ENCODE measurements at places on chromosomes 6 and 20.

GRCh38 chr6:5155906-5156305 is 70.8 kb downstream of the PPP1R3G start:
- DNase-seq = no peak

GRCh38 chr20:50367104-50367674 is 143.0 kb upstream of the PTPN1 start:
- no peak for DNase-seq

GRCh38 chr6:18324706-18325042 is 60.3 kb upstream of the DEK start:
- DNase-seq = no peak

- DNase-seq = no peak
These were observed 560 bp downstream of the YTHDF1 start for GRCh38 chr20:63215101-63216040.

GRCh38 chr6:128347123-128347522 is 173.3 kb downstream of the PTPRK start:
- DNase-seq = no peak

- DNase-seq = no peak
These were observed 317.0 kb upstream of the SULF2 start for GRCh38 chr20:48102076-48102787.

- DNase-seq = no peak
These were observed 2.3 kb downstream of the CLPS start for GRCh38 chr6:35794536-35795452.

- DNase-seq = no peak
These were observed 113.3 kb upstream of the SLC2A12 start for GRCh38 chr6:134165561-134166201.

DNA sequence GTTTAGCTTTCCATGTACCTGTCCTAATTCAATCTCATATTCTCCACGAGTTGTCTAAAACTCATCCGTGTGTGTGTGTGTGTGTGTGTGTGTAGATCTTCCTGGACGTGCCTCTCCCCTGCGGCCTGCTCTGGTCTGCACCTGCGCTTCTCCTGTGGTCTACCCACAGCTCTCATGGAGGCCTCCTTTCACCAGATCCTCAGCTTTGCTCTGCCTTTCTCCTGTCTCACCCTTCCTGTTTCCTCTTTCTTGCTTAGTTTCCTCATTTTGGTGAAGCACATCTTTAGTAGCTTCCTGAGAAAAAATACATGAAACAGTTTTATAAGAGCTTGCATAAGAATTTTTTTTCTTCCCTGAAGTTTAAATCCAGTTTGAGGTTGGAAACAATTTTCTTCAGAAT is 18.1 kb downstream of the SLX4IP start:
- DNase-seq = no peak

GRCh38 chr20:10783707-10784553 is 110.1 kb upstream of the JAG1 start:
- no peak for DNase-seq

DNA sequence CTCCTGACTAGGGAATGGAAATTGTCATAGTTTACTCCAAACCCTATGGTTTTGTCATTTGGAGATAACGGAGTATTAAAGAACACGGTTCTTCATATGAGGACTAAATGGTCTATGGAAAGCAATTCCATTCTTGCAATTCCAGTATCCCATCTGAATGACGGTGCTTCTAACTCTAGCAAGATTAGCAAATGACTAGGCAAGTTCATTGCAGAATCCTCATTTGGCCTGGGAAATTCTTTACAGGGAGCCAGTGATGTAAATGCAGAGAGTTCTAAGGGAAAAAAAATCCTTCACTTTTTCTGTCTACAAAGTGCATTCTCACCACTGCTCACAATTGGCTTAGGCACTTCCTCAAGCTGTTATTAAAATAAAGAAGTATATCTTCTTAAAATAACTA is 111.5 kb downstream of the MOXD1 start:
- DNase-seq = no peak

GRCh38 chr20:48839154-48839917 is 11.5 kb upstream of the PREX1 start:
- no peak for DNase-seq

DNA sequence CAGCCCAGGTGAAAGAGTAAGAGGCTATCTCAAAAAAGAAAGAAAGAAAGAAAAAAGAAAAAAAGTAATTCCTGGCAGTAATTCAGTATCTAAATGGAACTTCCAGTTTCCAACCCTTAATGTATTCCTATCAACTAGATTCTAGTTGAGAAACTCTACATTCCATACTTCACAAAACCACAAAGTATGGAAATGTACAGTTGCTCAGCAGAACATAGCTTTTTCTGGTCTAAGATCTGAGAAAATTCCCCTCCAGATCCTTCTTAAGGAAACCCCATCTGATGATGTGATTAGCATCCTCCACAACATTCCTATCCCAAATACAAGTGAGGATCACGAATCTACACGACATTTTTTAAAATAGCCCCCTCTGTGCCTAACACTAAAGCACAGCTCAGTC is 3.6 kb downstream of the ARMH2 start:
- DNase-seq = no peak

- DNase-seq = no peak
These were observed 272.4 kb upstream of the MARCKS start for GRCh38 chr6:113584767-113585166.

DNA sequence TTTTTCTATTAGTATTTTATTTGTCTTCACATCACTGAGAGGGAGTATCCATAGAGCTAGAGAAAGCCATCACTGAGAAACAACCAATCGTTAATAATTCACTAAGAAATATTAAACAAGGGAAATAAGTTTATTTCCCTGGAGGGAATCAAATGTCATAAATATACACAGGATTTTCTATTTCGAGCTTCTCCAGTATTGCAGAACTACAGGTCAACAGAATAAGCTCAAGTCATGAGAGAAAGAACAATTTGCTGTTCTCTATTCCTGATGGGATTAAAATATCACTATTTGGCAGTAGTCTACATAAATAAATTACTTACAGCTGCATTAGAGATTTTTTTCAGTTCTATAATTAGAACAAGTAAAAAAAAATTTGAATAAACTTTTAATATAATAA is 2.2 kb upstream of the FAM162B start:
- no peak for DNase-seq

DNA sequence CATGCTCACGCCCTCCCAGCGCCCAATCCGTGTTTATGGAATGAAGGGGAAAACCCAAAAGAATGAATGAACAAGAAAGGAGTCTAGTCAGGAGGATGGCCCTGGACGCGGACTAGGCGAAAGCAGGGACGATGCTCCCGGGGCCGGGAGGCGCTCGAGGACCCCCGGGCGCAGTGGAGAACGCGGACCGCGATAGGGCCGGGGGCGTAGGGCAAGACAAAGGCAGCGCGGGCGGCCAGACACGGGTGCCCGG is 758 bp downstream of the GCLC start:
- DNase-seq = no peak

GRCh38 chr6:41358503-41358902 is 23.1 kb downstream of the NCR2 start:
- no peak for DNase-seq

GRCh38 chr6:110566346-110567125 is 90.1 kb upstream of the SLC22A16 start:
- DNase-seq = no peak

- DNase-seq = no peak
These were observed 3.7 kb upstream of the MAP3K5 start for GRCh38 chr6:136795996-136796395.

GRCh38 chr20:2596673-2597279 is 55.7 kb upstream of the NOP56 start:
- DNase-seq = no peak

- no peak for DNase-seq
These were observed 706.5 kb upstream of the MAN1A1 start for GRCh38 chr6:120056085-120056484.

DNA sequence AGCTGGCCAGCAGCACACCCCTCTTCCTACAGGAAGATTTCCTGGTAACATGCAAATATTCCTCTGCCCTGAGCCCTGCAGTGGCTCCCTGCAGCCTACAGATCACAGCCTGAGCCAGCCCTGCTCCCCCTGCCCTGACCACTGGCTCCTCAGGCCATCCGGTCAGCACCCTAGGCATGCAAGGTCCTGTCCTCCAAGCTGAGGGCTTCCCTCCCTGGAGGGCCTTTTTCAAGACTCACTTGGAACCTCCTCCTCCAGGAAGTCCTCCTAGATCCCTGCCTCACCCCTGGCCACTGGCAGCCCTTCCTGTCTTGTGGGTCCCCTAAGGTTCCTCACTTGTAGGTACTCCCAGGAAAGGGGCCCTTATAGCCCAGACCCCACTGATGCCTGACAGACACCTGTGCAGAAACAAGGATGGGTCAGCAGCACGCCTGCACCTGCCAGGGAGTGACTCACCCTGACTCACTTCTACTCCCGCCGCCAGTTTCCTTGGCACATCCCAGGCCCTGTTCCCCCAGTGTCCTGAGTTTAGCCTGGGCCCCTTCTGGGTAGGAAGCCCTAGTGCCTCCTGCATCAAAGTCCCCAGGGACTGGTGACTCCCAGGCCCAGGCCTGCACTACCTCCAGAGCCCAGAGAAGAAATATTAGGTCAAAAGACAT is 3.2 kb downstream of the SLC4A11 start:
- DNase-seq = no peak

GRCh38 chr6:152267967-152268845 is 369.0 kb downstream of the SYNE1 start:
- no peak for DNase-seq

DNA sequence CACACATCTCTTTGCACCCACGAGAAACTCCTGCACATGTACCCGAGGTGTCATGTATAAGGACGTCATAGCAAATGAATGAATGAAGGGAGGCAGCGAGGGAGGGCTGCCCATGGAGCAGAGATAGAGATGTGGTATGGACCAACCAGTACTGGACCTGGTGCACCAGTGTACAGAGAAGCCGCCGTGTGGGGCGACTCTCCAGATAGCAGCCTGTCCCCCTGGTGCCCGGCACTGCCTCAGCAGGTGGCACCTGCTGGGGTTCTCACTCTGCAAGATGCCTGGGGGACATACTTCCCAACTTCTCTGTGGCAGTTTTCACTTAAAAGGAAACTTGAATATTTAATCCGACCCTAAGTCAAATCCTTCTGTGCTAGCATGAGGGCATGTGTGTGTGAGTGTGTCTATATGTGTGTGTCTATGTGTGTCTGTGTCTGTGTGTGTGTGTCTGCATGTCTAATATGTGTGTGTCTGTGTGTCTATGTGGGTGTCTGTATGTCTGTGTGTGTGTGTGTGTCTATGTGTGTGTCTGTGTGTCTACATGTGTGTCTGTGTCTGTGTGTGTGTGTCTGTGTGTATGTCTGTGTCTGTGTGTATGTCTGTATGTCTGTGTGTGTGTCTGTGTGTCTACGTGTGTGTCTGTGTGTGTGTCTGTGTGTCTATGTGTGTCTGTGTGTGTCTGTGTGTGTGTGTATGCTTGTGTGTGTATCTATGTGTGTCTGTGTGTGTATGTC is 132.0 kb downstream of the RNASET2 start:
- no peak for DNase-seq

DNA sequence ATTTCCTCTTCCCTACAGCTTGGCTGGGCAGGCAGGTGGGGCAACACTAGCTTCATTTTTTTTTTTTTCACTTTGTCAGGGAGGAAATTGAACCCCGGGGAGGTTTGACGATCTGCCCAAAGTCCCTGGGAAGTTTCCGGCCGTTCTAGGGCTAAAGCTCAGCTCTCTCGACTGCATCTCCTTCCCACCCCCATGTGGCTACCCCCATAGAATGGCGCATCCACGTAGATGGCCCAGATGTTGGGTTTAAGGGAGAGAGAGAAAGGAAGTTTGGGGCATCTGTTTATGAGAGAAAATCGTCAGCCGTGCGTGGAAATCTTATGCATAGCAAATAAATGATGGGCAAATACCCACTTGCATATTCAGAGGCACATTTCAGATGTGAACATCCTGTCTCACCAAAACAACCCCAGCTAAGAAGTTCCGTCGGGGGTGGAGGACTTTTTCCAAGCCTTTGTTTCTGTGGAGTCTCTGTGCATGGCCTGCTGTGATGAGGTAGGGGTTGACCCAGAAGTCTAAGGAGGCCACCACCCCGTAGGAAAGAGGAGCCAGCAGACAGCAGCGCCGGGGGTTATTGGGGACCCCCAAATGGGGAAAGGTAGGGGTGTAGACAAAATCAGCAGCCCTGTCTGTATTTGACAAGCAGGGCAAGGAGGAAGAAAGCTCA is 40.5 kb upstream of the ZNF831 start:
- DNase-seq = no peak

DNA sequence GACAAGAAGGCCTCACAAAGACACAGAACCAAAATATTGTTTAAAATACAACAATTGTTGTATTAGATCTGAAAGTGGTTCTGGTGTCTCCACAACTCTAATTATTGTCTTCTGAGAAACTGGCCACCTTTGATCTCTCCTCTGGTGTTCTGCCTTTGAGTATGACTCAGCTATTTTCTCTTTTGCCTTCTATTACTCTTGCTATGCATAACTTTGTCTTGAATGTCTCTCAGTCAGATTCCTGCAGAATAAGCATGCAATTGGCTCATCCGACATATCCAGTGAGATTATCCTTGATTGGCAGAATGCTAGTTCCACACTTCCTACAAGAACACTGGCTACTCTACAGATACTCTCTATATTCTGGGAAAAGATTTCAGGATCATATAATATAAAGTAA is 14.3 kb upstream of the EPM2A start:
- DNase-seq = no peak

DNA sequence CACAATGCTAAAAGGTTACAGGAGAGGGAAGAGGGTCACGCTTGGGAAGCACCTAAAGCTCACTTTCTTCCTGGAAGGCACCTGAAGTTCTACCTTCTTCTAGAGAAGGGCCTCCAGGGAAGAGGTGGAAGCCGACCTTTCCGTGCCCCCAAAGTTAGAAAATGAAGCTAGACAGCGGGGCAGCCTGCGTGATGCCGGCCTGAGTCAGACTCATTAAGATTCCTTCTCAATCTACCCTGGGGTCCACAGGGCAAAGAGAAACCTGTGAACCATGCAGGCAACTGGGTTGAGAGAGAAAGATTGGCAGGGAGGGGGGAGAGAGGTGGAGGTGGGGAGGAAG is 54.8 kb upstream of the CCDC167 start:
- no peak for DNase-seq

DNA sequence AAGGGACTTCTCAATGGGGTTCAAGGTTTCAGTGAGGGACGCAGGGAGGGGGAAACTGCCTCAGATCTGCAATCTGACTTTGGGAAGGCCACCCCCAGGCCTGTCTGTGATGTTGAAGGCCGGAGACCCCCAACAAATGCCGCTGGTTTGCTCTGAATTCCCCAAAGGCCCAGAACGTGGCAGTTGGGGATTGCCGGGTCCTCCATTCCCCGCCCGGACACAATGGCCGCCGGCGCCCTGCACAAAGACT is 326 bp upstream of the BCL2L1 start:
- DNase-seq = no peak
